ENCODE measurements at places on chromosomes 16 and 17.

- no peak for DNase-seq
These were observed 19.9 kb downstream of the LDHD start for GRCh38 chr16:75096656-75097055.

GRCh38 chr17:43917348-43918025 lies 10.2 kb upstream of the MPP2 start:
- no peak for DNase-seq

DNA sequence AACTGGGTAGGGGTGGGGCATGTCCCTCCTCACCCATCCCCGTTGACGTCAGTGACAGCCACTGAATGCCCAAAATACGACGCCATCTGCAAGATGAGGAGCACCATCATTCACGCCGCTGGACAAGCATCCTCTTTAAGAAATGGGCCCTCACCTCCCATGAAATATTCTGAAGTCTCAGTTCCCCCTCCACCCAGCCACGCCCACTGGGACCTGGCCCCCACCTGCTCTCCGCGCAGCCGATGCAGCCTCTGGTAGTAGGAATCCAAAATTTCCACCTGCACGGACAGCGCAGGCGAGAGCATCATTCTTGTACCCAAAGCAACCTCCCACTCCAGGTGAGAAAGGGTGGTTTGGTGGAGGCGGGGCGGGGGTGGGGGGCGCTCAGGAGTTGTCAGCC lies 5.6 kb downstream of the ITGA2B start:
- DNase-seq, result no peak

DNA sequence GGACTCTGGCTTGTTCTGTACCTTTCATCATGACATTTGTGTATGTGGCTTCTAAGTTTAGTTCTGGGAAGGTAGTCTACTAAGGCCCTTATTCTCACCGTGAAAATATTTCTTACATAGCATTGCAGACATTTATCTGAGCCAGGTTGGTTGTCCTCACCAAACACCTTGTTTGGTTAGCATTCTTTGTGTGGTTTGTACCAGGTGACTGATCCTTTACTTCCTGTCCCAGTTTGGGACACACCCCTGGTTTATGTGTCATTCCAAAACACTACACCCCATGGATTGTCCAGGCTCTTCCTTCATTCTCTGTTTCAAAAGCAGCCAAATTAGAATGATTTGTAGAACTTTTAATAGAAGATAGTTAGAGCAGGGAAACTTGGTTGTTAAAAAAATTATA lies 23.2 kb upstream of the DUSP14 start:
- no peak for DNase-seq

GRCh38 chr16:88309908-88310265 lies 72.9 kb upstream of the ZNF469 start:
- no peak for DNase-seq

- no peak for DNase-seq
These were observed 11.1 kb downstream of the CNGB1 start for GRCh38 chr16:57959804-57960203.

- no peak for DNase-seq
These were observed 27.1 kb downstream of the USP10 start for GRCh38 chr16:84726669-84727467.

GRCh38 chr17:10243883-10244844 lies 45.8 kb upstream of the GAS7 start:
- DNase-seq, result no peak
